ENCODE measurements at places on chromosomes 16 and 17.
A peak's percentile ranks its signal among the peaks of the same experiment; 100 is the strongest.

- no peak for DNase-seq
These were observed 70.8 kb downstream of the XPO6 start for GRCh38 chr16:28140788-28141618.

- no peak for DNase-seq
These were observed 619.3 kb downstream of the TP53TG3F start for GRCh38 chr16:34078691-34079090.

GRCh38 chr16:28062261-28062846, 1.2 kb downstream of the GSG1L start:
- no peak for DNase-seq

DNA sequence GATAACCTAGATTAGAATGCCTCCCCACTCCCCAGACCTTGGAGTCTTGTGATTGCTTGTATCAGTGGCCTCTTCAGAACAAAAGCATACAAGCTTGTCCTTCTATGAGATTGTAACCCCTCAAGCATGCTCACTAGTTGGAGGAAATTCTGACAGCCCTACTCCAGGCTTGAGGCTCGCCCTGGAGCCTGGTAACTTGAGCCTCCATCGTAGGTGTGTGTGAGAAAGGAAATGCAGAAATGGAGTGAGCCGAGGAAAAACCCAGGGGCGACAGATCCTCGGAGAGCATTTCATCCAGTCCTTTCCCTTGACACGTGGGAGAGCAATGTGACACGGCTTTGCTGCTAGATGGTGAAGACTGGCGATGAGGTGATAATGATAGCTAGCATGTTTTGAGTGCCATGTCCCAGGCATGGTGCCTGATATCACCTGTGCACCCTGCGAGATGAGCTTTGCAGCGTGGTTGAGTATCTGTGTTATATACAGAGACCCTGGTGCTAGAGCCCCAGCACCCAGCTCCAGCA, 31.2 kb downstream of the GNAO1 start:
- DNase-seq, result no peak

DNA sequence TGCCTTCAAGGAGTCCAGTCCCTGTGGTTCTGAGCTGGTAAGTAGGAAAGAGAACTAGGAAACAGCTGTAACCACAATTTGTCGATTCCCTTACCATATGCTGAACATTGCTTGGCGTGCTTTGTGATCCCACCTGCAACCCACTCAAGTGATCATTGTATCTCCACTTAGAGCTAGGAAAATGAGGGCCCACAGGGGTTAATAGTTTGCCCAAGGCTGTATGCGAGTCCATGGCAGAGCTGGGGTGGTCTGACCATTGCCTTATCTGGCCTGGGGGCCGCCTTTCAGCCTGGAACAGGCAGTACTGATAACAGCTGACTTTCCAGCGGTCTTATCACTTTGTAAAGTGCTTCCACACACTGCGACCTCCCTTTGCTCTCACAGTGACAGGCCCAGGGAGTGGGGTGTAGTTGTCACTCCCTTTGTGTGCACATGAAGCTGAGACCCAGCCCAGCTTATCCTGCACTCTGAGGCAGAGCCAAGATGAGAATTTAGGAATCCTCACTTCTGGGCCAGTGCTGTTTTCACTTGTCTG, 9.8 kb downstream of the MYL4 start:
- DNase-seq, result no peak

- DNase-seq, result no peak
These were observed 8.5 kb downstream of the ITGA3 start for GRCh38 chr17:50064253-50065001.

GRCh38 chr17:28878981-28879380, 18.6 kb downstream of the FLOT2 start:
- peak; percentile 12 for DNase-seq

DNA sequence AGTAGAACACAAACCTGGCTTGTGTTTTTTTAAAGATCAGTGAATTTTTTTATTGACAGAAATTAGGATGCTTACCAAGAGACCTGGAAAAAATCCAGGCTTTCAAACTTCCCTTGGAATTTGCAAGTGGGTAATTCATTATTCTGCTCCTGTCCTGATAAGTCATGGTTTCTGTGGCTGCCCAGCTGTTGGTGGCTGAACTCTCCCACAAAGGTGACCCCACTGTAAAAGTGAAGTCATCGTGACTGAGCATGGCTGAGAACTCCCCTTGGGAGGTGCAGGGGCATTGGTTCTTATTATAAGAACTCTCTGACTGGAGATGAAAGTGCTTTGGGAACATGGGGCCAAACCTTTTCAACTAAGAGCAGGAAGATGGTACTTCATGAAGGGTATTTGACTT, 46.6 kb upstream of the TANC2 start:
- DNase-seq, result no peak

- no peak for DNase-seq
These were observed 160.8 kb downstream of the ANKFN1 start for GRCh38 chr17:56314026-56314425.

DNA sequence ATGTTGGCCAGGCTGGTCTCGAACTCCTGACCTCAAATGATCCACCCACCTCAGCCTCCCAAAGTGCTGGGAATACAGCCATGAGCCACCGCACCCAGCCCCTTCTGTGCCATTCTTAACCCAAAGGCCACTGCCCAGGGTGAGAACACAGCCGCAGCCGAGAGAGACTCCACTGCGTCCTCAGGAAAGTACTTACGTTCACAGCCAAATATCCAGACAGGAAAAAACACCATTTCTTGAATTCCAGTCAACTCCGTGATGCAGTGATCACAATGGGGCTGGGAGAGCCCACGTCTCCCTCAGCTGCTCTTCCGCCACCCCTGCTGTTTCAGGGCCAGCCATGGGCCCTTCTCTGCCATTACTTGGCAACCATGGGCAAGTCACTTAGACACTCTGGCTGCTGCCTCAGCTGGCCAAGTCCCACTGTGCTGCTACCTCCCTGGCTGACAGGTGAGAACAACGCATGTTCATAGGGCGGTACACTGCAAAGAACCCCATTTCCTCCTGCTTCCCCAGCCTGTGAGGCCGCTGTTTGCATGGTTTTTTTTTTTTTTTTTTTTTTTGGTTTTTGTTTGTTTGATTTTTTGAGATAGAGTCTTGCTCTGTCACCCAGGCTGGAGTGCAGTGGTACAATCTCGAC, 4.3 kb downstream of the CDIP1 start:
- DNase-seq, result no peak

GRCh38 chr17:45221081-45222013, at the start of gene FMNL1:
TSS of gene FMNL1 (plus strand) at chr17:45221885. CDS start at chr17:45222125, 240 bp downstream.
- peak; percentile 23 for DNase-seq

GRCh38 chr16:71626018-71626857, at the start of gene MARVELD3:
TSS of gene MARVELD3 (plus strand) at chr16:71626184. CDS start at chr16:71626230, 46 bp downstream.
- DNase-seq, result peak; percentile 64

DNA sequence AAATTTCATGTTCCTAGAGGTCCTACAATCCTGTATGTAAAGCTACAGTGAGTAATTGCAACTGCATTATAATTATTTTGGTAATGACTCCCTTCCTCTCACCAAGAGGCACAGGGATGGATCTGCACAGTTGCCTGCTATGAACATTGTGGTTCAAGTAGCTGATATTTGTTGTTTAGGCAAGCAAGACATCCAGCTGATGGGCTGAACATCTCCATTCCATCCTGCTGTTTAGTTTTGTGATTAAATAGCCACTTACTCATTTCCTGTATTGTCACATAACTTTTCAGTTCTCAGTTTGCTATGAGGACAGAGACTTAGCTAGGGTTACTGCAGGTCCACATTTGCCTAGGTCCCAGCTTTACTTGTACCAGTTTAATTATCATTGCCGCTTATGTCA, 181.2 kb upstream of the TBX2 start:
- no peak for DNase-seq

GRCh38 chr16:28182183-28182582, 29.6 kb downstream of the XPO6 start:
- DNase-seq, result no peak

- no peak for DNase-seq
These were observed 14.8 kb upstream of the CDH11 start for GRCh38 chr16:65136681-65137080.

- no peak for DNase-seq
These were observed 38.1 kb downstream of the C17orf75 start for GRCh38 chr17:32303781-32304288.

DNA sequence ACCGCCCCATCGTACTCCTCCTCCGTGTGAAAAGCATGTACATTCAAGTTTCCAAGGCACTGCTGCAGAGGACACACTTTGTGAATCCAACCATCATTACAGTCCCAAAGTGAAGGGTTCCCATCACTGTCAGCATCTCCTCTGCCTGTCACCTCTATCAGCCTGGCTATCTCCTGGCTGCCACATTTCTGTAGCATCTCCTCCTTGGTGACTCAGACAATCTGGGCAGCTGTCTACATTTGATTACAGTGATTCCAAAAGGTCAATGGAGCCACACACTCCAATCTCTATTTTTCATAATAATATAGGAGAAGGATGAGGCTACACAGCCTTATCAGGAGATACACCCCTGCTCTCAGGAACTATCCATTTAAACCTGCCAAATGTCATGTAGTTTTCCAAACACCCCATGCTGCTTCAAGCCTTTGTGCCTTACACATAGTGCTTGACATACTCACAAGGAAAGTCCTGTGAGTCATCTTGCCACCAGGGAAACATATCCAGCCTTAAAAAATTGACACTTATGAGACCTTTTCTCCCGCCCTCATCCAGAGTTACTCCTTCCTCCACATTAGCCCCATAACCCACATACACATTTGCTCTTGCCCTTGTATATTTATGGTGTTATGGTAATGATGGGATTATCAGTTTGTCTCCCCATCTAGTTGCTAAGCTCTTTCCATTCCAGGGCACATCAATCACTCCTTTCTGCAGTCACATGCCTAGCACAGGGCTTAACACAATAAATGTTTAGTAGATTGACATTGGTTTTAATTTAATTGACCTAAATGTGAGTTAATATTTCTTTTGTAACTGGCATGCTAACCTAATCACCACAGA, 250.1 kb upstream of the CDH5 start:
- no peak for DNase-seq

- DNase-seq, result no peak
These were observed 20.4 kb downstream of the TRIM16 start for GRCh38 chr17:15663691-15664090.

DNA sequence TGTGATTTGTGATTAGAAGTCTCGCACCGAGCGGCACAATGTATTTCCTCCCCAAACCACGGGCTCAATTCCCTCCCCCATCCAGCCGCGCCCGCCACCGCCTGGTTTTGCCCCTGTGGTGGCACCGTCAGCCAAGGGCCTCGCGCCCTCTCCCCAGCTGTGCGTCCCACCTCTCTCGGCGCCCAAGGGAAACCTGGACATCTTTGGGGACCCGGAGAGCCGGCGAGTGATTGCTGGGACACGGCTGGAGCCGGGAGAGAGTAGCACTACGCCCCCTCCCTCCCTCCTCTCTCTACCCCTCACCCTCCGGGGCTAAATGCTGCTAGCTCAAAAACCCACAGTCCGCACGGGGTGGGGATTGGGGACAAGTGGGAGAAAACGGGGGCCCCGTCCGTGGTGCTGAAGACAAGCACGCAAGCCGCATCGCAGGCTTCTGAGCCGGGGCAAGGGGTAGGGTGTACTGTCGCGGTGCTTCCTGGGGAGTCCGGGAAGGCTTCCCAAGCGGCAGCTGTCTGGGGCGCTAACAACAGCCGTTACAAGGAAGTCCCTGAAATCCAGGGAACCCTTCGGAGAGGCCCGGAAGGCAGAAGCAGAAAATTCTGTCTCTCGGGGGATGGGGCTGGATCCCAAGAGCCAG, 1.4 kb downstream of the CBLN1 start:
- no peak for DNase-seq
